ENCODE measurements at places on chromosomes 4 and X.

GRCh38 chr4:28973587-28974350 is 1746.4 kb upstream of the PCDH7 start:
- no peak for DNase-seq

DNA sequence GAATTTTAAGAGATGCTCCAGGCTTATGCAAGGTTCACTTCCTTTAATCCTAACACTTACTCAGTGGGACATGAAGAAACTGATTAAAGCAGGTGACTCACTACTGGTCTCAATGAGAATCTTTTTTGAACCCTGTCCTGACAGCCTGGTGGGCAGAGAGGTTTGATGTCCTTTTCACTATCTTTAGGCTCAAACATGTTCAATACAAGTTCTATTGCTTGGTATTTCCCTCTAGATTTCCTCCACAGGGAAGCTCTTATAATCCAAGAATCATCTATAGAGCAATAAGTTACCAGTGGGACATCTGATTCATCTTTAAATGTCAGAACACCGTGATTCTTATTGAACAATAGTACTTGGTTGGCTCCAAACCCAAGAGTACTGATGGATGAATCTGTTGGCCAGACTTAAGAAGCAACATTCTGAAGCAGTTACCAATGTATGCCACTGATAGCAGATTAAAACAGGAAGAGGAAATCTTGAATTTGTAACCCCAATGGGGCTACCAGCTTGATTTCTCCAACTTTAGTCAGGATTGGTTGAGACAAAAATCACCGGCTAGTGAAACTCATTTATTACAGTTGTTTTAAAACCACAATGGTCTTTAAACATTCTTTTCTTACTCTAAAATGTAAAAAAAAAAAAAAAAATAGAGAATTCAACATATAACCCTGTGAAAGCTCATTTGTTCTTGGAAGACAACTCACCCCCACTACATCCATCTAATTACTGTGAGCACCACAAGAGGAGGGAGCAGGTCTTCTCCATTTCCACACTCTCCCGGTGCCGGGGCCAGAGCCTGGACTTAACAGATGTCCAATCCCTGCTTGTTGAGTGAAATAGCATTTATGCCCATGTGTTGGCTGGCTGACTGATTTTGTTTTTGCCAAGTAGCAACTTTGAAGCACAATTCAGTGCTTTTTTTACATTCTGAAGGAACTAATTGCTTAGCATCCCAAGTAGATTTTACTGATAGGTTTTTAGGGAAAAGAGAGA is 43.3 kb downstream of the FGFBP1 start:
- DNase-seq = no peak

GRCh38 chr4:137957806-137958205 is 284.3 kb downstream of the SLC7A11 start:
- DNase-seq = no peak

DNA sequence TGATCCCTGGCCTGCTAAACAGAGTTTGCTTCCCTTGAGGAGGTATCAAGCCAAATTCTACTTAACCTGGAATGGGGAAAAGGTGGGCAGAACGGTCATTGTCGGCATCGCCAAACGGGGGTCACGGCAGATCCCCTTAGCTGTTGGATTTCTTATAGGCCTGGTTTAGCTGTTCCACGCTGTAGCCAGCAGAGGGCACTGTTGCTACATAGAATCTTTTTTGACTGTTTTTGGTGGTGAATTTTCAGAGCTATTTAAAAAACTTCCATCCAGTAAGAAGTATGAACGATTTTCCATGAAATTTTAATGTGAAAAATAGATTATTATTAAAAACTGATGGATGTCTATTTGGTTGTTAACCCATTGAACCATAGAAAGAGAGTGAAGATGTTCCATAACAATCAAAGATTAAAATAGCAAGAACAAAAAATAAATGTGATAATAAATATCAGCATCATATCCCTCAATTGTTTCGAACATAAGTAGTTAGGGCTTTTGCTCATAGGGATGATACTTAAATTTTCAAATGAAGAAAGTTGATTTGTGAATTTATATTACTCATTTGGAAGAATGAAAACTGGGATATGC is 56.6 kb downstream of the LINC00632 start:
- peak; percentile 42 for DNase-seq

DNA sequence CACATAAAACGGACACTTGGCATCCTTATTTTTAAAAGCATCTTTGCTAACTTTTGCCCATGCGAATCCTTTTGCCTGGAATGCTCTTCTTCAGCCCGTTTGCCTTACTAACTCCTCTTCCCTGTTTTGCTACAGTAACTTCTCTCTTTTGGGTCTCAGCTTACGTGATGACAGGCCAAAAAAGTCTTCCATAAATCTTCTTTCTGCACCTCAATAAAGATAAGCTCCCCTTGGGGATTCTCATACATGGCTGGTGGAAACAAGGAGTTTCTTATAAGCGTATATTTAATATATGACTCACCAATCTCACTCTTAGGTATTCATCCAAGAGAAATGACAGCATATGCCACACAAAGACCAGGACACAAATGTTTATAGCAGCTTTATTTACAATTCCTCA is 192.7 kb downstream of the RCHY1 start:
- DNase-seq = no peak

- DNase-seq = no peak
Measured at GRCh38 chrX:8520791-8521190, 56.2 kb downstream of the VCX3B start.

GRCh38 chrX:54064564-54064963 is 20.3 kb upstream of the PHF8 start:
- no peak for DNase-seq

DNA sequence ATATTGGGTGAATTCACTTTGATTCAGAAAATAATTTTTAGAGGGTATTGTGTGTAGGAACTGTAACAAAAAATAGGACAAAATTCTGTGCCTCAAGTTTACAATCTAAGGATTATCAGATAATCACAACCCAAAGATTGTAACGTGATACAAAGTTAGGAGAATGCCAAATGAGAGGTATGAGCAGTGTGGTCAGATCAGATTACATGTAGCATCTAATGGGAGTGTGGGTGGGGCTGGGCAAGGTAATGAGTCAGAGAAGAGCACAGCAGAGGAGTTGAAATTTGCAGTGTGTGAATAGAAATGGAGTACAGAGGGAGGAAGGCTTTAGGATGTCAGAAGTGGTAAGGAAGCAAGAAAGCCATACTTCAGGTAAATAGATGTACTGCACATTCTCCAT is 103.4 kb upstream of the TEX13A start:
- DNase-seq = no peak

DNA sequence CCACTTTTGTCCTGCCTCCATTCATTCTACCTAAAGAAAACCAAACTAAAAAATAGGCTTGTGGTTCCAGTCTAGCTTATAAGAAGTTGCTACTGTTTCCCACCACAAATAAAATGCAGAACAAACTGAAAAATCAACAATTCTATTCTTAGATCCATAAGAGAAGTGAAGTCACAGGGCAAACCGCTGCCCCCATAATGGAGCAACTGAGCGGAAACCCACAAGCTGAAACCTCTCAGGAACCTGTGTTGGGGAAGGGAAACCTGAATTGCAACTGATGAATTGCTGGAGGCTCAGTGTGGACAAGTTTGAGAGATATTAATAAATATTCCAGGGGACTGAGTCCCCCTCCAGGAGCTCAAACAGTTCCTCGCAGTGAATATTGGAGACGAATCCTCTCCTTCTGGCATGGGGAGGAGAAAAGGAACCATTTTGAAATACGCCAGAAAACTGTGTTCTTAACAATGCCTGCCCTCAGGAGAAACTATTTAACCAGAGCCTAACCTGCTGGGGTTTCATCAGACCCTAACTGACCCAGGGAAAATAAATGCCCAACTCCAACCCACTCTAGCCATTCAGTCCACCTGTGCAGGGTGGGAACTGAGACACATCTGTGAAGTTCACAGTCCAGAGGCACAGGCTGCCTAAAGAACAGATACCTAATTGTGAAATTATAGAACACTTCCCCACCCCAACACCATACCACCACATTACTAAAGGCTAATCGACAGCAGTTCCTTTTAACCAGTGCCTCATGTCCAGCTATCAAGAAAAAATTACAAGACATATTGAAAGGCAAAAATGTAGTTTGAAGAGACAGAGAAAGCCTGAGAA is 22.8 kb upstream of the SH3RF1 start:
- no peak for DNase-seq

GRCh38 chr4:110183643-110184042 is 14.8 kb downstream of the ELOVL6 start:
- no peak for DNase-seq

- DNase-seq = peak; percentile 82
Measured at GRCh38 chr4:143514497-143514896, 995 bp downstream of the SMARCA5 start.

DNA sequence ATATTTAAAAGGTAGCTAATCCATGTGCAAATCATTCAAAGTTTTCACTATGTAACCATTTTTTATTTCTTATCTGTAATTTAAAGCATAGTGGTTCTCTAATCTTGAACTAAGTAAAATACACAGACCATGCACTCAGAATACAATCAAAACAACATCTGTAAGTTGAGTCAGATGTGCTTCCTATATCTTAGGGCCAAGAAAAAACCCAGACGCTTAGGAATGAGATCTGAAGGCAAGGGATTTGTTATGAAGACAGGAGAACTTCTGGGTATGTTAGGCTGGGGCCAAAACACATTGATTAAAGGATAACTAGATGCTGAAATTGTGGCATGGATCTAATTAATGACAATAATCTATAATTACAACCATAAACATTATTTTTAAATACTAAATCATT is 120.3 kb downstream of the PDE5A start:
- no peak for DNase-seq

GRCh38 chr4:185339941-185340340 is 55.8 kb downstream of the LRP2BP start:
- DNase-seq = no peak

DNA sequence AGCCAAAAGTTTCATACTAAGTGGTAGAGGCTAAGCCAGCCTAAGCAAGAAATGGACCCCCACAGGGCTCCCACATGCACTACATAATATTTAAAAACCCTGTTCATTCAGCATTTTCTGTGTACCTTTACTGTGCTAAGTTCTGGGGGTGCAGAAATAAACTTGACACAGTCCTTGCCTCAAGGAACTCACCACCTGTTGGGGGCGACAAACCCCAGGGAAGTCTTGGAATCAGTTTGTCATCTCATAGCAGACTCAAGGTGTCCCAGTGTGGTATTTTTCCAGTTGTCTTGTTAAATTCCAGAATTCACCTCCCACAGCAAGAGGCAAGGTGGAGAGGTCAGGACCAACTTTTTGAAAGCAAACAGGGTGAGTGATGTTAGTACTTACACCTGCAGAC is 43.1 kb downstream of the ATG4A start:
- no peak for DNase-seq

DNA sequence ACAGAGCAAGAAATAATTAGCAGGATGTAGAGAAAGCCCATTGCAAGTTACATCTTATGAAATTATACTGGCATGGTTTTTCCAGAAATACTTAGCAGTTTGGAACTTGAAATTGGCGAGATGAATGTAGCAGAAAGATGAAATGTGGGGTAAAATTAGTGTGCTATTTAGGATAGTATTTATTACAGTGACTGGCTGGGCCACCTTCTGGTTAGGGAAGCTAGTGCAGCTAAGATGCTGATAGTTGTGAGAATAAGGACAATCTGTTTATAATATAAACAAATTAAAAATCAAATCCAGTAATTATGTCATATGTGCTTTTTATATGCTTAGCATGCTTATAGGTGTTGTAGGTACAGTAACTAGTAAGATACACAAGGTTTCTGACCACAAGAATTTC is 74.8 kb downstream of the IL15 start:
- DNase-seq = no peak

DNA sequence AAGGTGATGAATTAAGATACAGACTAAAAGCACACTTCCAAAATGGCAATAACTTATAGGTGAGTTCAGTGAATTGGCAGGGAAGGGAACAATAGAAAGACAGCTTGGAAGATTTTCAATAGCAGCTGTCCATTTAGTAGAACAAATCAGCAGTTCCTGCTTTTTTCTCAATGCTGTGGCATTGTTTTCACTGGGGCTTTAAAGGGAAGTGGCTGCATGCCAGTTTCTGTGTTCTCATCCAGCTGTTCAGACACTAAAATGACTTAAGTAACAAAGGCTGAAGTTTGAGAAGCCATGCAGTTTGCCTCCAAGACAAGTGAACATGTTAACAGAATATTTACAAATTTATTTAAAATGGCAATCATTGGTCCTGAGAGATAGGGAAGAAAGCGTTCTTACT is 291.9 kb downstream of the FAM47A start:
- no peak for DNase-seq

DNA sequence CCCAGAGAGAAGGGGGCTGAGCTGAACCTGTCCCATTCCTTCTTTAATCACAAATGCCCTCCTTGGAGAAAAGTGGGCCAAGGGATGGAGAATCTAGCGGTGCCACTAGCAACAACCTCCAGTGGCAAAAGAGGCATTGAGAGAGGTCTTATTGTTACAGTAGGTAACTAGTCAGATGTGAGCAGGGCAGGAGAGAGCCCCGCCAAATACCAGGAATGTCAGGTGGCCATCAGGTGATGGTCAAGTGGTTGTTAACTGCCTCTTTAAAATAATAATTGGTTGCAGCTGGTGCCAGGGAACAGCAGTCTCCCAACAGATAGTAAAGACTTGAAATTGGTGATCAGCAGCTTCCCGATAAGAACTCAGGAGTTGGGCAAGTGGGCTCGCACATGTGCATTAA is 116.1 kb downstream of the EVC2 start:
- DNase-seq = no peak

DNA sequence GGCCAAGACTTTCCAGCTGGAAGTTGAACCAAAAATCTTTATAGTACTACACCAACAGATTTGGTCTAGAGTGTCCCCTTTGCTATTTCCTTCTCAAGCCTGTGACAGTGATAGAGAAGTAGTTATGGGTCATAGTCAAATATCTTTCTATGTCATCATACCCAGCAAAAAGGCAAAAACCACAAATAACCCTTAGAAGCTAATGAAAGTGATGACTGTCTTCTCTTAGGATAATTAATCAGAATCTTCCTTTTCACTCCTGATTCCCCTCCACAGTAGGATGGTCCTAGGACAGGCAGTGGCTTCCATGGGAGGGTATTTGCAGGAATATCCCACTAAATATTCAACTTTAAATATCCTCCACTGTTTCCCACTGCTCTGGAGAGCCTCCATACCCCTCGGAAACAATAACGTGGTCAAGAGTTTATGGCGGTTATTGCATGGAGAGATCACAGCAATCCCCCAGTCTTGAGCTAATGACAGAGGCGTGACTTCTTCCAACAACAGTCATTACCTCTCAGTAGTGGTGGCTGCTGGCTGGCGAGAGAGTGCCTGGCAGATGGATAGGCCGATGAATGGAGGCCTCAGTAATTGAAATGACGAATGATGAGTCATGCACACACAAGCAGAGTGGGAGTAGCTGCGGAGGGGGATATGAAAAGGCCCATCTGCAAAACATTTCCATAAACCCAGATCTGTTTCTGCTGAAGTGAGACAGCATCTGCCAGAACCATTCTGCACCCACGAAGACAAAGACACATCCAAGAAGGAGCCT is 154.9 kb downstream of the STK32B start:
- DNase-seq = peak; percentile 44

GRCh38 chr4:102564399-102565059 is 63.4 kb downstream of the NFKB1 start:
- DNase-seq = no peak

GRCh38 chr4:139167774-139168444 is 9.1 kb downstream of the ELF2 start:
- no peak for DNase-seq
